ENCODE measurements at places on chromosomes 2 and 18.
A peak's percentile ranks its signal among the peaks of the same experiment; 100 is the strongest.

DNA sequence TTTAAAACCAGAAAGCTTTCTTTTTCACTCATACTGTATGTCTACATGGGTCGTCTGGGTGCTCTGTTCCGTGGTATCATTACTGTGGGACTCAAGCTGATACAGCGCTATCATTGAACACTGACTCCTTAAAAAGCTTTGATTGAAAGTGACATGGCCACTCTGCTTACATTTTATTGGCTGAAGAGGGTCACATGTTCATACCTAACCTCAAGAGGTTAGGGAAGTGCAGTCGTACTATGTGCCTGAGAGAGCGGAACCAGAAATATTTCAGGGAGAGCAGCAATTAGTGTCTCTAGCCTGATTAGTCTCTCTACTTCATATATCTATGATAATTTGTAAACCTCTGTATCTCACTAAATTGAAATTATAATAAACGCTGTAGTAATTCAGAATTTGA, 43.5 kb downstream of the PSMD14 start:
- DNase-seq = no peak

DNA sequence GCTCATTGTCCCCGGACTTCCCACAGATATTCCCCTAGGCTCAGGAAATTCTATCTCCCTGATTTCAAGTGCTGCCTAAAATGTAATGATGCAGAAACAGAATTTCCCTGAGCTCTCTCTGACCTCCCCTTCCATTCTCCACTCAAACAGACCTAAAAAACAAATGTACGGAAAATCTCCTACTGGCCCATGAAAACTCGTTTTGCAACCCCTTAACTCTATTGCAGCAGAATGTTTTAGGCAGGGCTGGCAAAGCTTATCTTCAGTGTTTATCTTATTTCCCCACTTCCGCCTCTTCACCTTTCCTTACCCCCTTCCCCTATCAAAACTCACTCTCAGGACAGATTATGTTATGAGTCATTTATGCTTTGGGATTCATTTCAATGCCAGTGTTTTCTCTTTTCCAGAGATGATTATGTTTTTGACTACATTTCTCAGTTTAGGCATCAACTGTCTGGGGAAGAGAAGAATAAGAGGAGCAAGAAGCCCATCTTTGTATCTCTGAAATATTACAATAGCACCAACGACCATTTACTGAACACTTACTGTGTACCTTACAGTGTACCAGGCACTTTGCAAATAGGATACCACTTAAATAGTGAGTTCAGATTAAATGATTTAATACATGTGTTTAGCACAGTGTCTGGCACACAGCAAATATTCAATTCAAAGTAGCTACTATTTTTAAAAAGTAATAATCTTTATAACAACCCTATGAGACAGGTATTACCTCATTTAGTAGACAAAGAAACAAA, 53.9 kb upstream of the STPG4 start:
- DNase-seq = no peak

GRCh38 chr2:109216332-109216731, 87.3 kb downstream of the SH3RF3 start:
- no peak for DNase-seq

- no peak for DNase-seq
These were observed 868 bp upstream of the PKDCC start for GRCh38 chr2:42046819-42047487.

- no peak for DNase-seq
These were observed 256.4 kb downstream of the THSD7B start for GRCh38 chr2:137021763-137022162.

GRCh38 chr2:230793572-230794359, 71.0 kb upstream of the ITM2C start:
- peak; percentile 47 for DNase-seq
